ENCODE measurements at places on chromosomes 1 and 21.

DNA sequence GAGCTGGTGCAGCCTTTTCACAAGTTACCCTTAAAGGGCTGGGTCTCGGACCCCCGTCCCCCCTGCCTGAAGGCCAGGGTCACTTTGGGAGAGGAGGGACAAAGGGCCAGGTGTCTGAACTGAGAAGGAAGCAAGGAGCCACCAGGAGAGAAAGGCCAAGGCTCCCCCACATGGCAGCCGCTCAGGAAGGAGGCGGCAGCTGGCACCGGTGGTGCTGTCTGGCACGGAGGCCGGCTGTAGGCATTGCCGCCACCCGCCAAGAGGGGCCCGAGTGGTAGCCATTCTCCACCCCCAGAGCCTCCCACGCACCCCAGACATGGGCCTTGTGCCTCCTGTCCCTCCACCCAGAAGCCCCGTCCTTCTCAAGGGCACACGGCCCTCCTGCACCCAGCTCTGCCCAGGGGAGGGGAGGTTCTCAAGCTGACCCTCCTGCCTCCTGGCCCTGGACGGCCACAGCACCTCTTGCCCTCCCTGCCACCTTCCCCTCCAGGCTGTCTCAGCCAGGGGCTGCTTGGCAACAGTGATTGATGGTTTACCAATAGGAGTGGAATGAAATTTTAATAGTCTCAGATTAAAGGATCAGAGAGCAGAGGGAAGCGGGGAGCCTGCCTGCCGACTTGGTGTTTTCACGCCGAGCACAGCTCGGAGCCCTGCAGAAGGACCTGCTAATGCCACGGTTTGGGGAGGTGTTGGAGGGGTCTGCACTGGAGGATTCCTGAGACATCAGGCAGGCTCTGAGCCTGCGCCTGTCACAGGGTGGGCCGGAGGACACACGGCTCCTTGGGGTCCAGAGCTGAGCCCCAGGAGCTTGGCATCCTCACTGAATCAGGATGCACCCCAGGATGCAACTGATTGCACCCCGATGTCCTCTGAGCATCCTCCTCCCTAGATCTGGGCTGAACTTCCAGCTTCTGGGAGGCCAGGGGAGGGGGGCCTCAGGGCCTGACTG is 211.9 kb upstream of the VAMP3 start:
- no peak for DNase-seq

- DNase-seq = peak; percentile 0
Observed at GRCh38 chr21:37917612-37918011, 1.4 kb upstream of the KCNJ6 start.

- DNase-seq = peak; percentile 42
Observed at GRCh38 chr21:36254106-36254941, 65.7 kb upstream of the MORC3 start.

DNA sequence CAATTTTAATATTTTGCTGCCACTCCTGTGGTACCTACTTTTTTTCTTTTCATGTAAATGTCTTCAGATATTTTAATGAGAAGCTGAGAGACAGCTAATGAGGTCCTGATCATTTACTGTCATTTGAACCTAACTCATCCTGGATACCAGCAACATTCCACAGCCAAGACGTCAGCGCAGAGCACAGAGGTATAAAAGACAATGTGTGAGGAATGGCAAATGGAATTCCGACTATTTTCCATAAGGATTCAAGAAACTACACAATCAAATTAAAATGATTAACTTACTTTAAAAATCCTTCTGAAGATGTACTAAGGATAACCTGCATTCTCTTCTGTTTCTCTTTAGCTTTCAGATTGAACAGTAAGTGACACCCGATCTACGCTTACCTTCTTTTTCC is 38.8 kb downstream of the HEATR1 start:
- DNase-seq = no peak

- DNase-seq = no peak
Observed at GRCh38 chr1:68196676-68197075, 35.6 kb downstream of the WLS start.
